Stimulated activated CD8-positive, alpha-beta memory T cell treated with anti-CD3 and anti-CD28 coated beads, Interleukin-15, amount 100 ng/mL, for 1 hour (primary cell): ENCODE measurements at places on chromosomes 7 and 10.

DNA sequence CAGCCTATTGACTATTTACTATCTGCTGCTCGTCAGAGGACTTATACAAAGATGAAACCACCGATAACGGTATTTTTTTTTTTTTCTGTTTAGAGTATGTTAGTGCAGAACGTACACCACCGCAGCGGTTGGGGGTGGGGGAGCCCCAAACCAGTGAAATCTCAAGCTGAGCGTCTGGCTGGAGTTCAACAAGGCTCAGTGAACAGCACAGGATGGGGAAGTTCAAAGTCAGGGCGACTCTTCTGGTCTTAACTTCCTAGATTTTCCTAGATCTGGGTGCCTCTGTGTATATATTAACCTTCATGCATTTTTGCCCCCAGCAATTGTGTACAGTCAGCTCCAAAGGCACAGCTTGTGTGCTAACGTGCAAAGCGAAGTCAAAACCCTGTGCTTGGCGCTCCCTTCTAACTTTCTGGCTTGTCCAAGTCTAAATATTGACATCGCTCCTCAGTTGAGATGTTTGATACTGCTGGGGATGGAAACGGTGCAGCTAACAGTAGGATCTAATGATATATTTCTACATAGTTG, 1.1 kb downstream of the RHOBTB1 start:
- DNase-seq = no peak

DNA sequence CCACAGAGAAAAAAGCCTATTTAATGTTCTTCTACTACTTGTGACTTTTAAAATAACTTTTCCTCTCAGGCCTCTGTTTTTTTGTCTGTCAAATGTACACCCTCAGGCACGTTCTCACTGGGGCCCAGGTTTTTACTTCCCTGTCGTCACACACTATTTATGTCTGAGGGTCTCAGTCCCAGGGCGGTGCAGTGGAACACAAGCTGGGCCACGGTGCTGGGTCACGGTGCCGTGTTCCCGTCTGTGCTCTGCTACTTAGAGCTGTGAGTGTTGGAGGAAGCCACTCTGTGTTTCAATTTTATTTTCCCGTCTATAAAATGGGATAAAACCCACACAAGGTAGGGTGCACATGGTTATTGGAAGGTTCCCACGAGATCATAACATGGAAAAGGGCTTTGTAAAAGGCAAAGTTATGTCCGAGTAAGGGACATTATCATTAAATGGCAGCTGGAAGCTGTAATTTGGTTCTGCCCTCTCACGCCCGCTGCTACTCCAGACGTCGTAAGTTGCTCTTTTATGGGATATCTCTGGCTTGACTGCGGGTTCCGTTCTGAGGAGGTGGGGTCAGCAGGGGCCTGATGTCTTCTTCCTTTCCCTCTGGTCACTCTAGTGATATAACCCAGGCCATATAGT, 25.2 kb downstream of the ZNF775 start:
- no peak for DNase-seq

- no peak for DNase-seq
Observed at GRCh38 chr10:76337641-76338040, 906.2 kb downstream of the LRMDA start.

GRCh38 chr7:123211545-123211944, 11.8 kb upstream of the SLC13A1 start:
- DNase-seq = no peak

- DNase-seq = no peak
Observed at GRCh38 chr10:97782455-97783228, 10.8 kb upstream of the SFRP5 start.

GRCh38 chr10:76774987-76775603, 862.5 kb downstream of the KCNMA1 start:
- DNase-seq = no peak

DNA sequence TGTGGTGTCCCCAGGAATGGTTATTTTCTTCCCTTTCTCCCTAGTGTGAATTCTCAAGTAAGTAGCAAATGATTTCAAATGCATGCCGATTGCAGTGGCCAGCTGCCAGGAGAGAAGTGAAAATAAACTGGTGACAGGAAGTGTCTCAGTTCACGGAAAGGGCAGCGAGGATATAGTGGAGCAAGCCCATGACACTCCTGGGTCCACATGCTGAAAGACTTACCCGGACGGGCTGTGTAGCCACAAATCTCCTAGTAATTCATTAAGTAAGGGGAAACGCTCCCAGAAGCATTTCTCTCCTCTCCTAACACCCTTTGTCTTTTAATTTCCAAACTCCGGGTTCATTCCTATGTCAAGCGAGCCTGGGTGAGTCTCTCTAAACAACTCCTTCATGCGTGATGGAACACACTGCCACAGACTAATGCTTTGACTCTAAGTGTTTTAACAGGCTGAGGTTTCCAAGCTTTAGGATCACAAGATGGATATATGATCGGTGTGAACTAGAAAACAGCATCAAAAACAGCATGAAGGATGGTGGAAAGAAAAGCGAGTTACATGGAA, 125.6 kb downstream of the CYP26A1 start:
- no peak for DNase-seq

DNA sequence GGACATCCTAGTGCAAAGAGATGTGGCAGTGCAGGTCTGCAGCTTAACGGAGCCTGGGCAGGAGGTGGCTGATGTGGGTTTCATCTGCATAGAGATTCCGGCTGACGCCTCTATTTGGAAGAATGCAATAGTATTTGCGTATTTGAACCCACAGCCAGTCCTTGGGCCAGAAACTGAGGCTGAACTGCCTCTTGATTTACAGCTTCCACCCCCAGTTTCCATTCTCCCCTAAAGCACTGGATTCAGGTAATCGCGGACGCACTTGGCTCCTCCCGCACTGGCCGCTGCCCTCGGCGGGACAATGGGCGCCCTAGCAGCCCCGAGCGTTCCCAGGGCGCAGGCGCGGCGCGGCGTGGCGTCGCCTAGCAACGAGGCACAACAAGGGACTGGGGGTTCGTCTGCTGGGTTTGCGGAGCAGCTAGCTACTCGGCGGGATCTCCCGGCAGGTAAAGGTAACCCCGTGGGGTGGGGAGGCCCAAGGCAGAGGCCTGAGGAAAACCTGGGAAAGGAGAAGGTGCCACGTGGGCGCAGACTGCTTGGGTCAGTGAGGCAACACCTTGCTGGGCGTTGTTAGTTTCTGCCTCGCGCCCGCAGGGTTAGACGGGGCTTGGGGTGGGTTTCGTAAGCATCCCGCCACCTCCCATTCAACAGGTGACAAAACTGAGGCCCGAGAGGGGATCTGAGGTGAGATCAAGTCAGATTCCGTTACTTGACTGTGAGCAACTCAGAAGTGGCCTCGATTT, at the start of gene ARMC3:
ARMC3 (plus strand) TSS at position 393 of the 743 bp plus-strand sequence. CDS start 3,944 bp downstream, outside the sequence.
- DNase-seq = peak; percentile 32

- DNase-seq = no peak
Observed at GRCh38 chr7:94507962-94508361, 1.6 kb upstream of the CASD1 start.

- no peak for DNase-seq
Observed at GRCh38 chr10:96987842-96988175, 155.7 kb downstream of the LCOR start.

GRCh38 chr10:131845505-131846239, 55.1 kb upstream of the PPP2R2D start:
- no peak for DNase-seq

- no peak for DNase-seq
Observed at GRCh38 chr10:78925800-78926319, 142.9 kb upstream of the ZMIZ1 start.

DNA sequence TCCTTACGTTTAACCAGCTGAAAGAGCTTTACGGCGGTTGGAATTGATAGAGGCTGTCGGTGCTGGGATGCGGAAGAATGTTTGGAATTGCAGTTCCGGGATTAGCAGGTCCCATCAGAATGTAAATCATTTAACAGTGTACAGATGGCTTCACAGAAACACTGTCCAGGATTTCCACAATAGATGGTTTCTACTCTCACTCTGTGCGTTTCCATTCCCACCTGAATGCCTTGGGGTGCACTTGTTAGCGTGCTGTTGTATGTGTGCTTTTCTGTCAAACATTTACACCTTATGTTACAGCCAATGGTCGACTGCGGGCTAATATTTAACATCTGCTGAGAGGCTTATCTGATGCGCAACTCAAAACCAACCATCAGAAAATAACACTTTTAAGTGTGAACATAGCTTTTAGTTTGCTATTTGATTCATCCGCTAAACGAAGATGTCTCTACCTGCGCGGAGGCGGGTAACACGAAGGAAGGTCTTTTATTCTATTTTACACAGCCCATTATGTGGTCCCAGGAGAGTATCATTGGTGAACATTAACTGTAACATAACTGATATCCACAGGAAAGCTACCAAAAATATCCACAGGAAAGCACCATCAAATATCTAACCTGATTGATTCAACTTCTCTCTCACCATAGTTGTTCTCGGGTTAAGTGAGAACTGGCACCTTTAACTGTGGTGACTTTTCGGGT, 179.0 kb downstream of the PRPF18 start:
- DNase-seq = no peak

DNA sequence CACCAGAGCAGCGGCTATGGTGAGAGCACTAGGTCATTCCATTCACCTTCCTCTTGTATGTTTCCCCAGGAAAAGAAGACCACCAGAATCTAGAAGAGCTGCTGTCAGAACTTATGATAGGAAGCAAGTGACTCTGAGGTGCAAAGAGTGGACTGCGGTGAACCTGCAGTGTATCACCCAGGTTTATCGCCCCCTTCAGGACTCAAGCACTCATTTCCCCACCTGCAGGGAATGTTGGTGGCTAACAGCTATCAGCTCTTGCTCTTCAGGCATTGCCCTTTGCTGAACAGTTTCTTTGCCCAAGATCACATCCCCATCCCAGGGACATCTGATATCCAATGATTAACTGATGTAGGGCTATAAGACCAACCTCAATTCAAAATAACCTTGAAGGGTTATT, 66.3 kb upstream of the IL6 start:
- no peak for DNase-seq

DNA sequence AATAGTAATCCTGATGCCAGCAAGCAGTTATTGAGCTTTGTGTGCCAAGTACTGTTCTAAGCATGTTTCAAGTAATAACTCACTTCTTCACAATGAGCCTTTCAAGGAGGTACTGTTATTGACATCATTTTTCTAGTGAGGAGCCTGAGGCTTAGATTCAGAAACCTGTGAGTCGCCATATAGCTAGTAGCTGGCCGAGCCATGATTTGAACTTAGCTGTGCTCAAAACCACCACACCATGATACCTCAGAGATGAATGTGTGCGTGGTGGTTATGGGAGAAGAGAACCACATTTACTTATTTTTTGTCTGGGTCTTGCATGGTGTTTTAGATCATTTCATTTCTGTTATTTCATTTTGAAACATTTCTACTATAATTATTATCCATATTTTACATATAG, 578.9 kb downstream of the AUTS2 start:
- DNase-seq = no peak

- no peak for DNase-seq
Observed at GRCh38 chr10:83254698-83255097, 884.6 kb upstream of the GHITM start.

DNA sequence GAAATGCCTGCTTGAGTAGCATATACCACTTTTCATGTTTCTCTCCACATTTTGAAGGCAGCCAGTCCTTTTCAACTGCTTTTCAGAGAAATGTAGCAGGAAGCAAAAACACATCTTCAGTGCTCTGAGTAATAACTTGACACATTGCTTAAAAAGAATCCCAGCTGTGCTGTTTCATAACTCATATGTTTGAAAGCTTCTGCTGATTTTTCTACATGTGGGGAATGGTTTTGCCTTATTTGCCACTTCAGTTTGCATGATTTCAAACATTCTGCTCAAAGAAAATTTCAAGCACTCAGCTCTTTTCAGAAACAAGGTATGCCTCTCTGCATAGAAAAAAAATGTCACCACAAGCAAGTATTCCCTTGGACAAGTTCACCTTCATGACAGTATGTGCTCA, 732.8 kb downstream of the POM121L12 start:
- no peak for DNase-seq

- DNase-seq = no peak
Observed at GRCh38 chr10:35578618-35578956, 26.6 kb upstream of the GJD4 start.

DNA sequence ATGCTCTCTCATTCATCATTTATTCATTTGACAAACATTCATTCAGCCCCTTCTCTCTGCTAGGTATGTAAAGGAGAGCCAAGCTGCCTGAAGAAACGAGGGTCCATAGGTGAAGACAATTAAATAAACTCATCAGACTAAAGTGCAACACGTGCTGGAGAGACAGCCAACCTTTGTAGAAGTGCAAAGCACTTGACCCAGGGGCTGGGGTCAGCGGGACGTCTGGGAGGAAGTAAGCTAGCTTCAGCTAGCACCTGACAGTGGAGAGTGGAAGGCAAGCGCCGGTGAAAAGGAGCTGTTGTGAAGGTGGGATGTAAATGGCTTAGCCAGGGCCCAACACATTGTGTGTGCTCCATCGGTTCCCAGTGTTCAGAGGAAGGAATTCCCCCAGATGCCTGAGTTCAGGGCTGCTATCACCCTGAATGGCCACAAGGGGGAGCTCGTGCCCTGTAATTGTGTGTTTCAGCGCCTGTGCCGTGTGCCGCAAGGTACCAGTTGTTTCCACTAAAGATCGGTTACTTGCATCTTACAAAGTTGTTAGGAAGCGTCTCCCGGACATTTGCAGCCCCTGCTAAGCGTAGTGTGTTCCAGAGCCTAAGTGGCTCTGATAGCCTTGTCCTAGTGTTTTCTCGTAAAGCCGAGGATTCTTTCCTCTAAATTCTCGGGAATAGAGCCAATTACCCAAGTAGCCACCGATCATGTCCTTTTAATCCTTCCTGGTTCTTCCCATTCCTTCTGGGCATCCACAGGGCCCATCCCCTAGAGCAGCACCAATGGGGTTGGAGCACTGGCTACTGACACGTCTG, 30.6 kb downstream of the TLX1 start:
- peak; percentile 51 for DNase-seq

DNA sequence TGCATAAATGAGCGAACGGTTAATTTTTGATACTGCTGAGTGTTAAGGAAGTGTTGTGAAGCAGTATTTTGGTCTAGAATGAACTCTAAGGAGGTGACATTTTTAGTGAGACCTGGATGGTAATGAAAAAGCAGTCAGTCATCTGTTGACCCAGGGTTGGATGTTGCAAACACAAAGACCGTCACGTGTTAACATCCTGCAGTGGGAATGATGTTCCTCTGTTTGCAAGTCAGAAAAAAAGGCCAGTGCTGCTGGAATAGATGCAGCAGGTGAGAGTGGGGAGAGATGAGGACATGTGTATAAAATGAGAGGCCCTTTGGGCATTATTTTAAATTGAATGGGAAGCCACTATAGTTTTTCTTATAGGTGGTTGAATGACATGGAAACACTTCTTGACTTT, 39.3 kb downstream of the INSYN2A start:
- no peak for DNase-seq

DNA sequence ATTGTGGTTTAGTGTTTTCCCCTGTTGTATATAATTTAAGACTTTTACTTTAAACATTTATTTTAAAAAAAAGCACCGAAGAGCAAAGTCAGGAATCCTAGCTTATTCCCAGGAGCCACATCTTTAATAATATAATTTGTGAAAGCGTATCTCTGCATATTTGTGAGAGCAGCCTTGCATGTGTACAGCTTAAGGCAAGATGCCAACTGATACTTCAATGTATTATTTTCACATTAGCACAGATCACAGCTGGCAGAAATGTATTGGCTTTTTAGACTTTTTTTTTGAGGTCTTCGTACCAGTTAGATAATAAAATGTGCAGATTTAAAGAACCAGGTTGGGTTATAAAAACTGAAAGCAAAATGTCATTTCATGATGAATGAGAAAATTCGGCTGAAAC, 845.7 kb upstream of the POT1 start:
- no peak for DNase-seq
